Effector memory CD4-positive, alpha-beta T cell (primary cell): ENCODE measurements at places on chromosomes 11 and 22.

DNA sequence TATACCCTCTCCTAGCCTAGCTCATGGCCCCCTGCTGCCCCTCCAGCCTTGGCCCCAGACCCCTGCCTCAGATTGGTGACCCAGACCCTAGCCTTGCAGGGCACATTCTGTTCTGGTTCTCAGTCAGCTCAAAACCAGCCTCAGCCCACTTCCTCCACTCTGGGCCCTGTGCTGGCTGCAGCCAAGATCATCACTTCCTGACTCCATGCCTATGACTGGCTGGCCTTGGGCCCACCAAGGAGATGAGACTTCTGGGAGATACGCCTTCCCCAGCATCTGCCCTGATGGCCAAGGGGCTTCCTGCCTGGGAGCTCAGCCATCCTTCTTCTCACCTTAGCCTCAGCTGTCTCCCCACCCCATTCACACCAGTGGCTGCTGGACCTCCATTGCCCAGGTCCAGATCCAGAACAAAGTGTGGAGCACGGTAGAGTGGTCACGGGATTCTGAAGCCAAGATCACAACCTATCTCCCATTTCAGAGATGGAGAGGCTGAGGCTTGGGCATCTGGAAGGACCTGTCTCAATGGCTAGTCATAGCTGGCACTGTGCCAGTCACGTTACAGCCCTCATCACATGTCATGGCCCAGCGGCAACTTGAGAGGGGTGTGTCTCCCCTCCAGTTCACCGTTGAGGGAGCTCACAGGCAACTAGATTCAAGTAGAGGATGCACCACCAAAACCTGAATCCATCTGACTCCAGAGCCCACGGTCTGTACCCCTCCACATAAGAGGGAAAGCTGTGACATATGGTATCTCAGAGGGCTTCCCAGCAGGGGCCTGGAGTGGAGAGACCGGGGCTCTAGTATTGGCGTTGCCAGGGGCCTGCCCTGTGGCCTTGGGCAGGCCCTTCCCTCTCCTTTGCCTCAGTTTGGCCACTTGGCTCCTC lies 43.0 kb upstream of the KLHL35 start:
- DNase-seq: no peak

DNA sequence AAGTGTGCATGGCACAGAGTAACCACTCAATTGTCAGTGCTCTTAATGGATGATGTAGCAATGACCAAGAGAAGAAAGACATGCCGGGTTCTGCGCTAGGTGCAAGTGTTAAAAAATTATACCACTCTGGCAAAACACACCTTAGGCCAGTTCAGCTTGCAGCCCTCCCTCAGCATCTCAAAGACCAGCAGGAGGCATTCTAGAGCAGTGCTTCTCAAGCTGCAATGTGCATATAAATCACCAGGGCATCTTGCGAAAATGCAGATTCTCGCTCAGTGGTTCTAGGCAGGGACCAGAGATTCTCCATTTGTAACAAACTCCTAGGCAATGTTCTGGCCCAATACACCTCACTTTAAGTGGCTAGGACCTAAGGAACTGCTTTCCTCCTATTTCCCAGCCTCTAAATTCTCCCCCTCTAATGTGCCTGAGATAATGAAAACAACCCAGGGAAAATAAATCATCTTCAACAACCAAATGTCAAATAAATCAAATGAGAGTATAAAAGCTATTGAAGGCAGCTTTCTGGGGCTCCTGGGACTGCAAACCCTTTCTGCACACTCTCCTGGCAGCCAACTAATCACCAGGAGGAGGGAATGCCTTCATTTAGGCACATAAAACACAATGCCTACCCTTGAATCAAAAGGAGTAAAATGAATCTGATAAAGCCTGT lies 337.2 kb upstream of the API5 start:
- no peak for DNase-seq

DNA sequence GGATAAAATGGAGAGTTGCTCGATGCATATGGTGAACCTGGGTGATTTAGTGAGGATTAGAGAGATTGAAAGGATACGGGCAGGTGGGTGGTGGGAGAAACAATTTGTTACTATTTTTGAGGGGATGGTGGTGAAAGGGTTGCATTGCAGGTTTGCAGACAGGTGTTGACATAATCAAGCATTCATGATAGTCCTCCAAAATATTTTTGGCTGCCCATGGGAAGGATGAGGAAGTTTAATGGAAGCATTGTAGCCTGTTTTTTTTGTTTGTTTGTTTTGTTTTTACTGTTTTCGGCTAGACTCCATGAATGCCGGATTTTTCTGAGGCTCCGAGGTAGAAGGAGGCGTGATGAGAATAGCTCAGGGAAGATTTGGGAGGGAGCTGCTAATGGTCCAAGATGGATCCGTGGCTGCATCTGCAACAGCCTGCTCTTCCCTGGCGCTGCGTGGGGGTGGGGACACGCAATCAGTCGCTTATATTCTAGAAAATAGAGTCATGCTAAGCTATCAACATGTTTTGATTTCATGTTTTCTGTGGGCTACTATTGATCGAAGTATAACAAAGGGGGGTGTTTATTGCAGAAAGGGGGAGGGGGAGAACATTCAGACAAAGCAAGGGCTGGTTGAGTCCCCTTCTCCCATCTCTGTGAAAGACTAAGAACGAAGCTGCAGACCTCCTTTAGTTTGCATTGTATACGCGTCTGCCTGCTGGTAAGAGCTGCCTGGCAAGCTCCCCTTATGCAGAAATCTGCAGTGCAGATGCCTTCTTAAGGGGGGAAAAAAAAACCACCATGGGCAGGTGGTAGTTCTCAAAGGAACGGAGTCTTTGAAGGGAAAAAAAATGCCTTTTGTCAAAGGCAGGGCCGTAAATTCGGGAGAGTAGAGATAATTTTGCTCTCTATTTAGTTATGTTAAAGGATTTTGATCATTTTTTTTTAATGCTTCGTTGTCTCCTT lies 1.0 kb downstream of the RTN3 start:
- no peak for DNase-seq

DNA sequence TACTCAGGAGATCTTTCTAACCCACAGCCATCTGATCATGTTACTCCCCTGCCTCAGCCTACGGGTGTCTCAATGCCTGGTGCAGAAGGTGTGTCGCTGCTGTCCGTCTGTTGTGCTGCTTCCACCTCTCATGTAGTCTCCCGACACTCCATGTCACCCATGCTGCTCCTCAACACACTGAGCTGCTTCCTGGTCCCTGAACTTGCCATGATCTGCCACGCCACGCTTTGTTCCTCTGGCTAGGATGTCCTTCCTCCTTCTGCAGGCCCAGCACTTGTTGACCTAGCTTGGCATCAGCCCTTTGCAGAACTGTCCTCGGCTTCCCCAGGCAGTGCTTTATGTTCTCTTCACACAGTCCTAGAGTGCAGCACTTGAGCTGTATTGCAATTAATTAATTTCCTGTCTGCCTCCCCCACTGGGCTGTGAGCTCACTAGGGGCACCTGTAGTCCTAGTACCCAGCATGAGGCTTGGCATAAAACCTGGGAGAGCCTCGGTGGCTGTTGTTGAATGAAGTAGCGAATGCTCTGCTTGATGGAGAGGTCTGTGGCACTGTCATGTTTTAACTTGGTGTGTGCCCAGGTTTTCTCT lies 9.5 kb downstream of the GTPBP1 start:
- DNase-seq: no peak

DNA sequence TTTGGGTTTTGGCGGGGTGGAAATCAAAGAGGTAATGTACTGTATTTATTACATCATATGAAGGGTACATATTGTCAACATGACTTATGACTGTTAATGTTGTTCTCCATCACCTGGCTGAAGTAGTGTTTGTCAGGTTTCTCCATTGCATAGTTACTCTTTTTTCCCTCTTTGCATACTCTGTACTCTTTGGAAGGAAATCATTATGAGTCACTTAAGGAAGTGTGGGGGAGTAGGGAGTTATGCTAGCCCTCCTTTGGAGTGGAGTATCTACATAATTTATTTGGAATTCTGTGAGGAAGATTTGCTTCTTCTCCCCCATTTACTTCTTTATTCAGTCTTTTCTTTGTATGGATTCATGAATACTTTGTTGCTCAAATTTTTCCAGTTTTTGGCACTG lies 3.6 kb upstream of the PGR start:
- no peak for DNase-seq

DNA sequence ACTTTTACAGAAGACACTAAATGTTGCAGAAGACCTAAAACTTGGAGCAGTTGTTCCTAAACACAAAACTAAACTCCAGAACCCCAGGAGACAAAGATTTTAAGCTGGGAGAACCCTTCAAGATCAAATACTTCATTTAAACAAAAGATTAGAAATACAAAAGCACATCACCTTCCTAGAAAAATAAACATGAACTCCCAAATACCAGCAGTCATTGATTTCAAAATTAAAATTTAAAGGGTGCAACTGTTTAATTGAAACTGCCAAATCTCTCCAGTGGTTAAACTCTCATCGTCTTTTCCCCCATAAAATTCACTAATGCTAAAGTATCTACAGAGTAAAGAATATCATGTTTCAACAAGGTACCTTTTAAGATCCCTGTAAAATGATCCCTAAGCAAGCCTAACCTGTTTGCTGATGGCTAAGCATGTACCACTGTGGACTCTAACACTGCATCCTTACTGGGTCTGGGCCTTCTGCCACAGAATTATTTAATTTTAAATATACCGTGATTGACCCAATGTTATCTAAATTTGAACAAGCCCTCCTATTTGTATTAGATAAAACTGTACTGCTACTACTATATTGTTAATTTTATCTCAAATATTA lies 53.7 kb upstream of the CCDC34 start:
- no peak for DNase-seq

GRCh38 chr11:116913000-116913399 lies 75.6 kb upstream of the APOA1 start:
- no peak for DNase-seq

- no peak for DNase-seq
These were observed 18.7 kb upstream of the JHY start for GRCh38 chr11:122863704-122864326.

DNA sequence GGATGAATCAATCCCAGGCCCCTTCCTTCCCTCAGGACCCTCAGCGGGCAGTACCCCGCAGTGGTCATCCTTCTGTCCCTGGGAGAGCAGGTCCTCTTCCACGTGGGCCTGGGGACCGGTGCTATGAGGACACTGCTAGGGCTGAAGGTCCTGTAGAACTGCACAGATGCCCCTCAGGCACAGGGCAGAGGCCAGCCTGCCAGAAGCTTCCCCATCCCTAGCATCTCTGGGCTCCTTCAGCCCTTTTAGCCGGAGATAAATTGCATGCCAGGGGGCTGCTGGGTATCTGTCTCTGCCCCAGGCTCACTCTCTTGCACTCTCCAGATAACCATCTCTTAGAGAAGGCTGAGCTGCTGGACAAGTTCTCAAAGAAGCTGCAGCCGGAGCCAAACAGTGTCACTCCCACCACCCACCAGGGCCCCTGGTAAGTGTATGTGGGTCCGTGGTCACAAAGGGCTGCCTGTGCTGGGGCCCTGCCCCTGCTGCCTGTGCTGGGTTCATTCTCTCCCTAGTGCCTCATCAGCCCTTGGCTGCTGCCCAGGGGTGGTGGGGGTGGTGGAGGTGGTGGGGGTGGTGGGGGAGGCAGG lies 2.3 kb downstream of the ATG16L2 start:
- DNase-seq: no peak

- DNase-seq: no peak
These were observed 412.7 kb downstream of the ETS1 start for GRCh38 chr11:128174465-128175291.

DNA sequence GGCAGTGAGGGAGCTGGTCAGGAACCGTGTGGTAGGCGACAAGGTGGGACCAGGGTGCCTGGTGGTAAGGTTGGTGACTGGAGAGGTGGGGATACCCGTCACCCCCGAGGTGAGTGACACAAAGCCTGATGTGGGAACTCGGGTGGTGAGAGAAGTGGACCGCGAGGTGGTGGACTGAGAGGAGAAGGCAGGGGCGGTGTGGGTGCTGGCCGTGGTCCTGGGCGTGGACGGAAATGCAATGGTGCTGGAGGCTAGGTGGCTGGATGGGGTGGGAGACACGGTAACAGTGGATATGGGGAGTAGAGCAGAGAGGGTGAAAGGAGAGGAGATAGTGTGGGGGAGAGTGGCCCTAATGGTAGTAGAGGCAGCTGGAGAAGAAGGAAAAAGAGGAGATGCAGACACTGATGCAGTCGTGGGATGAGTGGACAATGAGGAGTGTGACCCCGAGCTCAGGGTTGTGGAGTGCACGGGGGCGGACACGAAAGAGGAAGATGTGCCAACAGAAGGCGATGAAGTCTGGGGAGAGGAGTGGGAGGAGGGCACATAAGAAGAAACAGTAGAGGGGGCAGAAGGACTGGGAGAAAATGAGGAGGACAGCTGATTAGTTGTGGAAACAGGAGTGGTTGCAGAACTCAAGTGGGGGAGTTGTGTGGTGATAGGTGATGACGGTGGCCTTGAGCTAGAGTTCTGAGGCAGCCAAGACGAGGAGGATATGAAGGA lies 20.5 kb downstream of the MUC6 start:
- DNase-seq: no peak

DNA sequence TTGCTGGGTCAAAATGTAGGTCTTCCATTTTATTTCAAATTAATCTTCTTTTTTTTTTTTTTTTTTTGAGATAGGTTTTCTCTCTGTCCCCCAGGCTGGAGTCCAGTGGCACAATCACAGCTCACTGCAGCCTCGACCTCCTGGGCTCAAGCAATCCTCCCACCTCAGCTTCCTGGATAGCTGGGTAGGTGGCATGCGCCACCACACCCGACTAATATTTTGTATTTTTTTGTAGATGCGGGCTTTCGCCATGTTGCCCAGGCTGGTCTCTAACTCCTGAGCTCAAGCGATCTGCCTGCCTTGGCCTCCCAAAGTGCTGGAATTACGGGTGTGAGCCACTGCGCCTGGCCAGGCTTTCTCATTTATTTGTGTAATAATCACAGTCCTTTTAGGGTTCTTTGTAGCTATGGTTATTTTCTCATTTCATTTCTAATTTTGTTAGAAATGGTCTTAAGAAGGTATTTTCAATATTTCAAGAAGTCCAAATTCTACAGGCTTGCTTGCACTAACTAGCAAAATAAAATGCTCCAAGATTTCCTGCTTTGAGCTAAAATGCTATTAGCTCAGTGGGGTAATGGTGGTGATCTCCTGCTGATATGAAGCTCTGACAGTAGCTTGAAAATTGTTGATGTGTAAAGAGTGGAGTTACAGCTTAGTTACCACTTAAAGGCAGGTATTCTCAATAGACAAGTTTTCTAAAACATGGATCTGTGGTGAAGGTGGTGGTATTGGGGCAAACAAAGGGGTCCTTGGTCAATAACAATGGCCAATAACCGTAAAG lies 50.0 kb downstream of the RBX1 start:
- no peak for DNase-seq

DNA sequence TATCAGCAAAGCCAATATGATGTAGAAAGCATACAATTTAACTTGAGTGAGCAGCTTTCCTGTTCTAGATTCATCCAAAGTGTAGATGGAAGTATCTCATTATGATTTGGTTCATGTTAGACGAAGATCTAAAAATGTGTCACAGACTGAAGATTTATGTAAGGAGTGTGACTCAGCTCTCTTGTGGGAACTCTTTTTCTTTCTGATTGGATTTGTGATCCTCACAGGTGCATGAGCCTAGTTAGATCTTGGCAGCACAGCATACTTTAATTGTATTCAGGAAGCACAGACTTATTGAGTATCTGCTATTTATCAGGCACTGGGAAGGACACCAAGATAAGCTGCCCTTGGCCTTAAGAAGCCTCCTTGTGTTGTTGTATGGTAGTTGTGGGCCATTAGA lies 147.1 kb downstream of the C11orf91 start:
- no peak for DNase-seq
